IPS DF 6.9 (cell line): ENCODE measurements at places on chromosomes 7 and 10.
A peak's percentile ranks its signal among the peaks of the same experiment; 100 is the strongest.

GRCh38 chr7:41771717-41772116, 68.8 kb upstream of the INHBA start:
- DNase-seq: peak; percentile 27

- no peak for DNase-seq
These were observed 275.9 kb downstream of the SKAP2 start for GRCh38 chr7:26588511-26588910.

- DNase-seq: no peak
These were observed 11.0 kb upstream of the AHCYL2 start for GRCh38 chr7:129213828-129214227.

- DNase-seq: no peak
These were observed 135.6 kb upstream of the HPS1 start for GRCh38 chr10:98582363-98582762.

- no peak for DNase-seq
These were observed 181.5 kb upstream of the RNF32 start for GRCh38 chr7:156459067-156459466.

GRCh38 chr7:121519548-121520521, 123.7 kb upstream of the FAM3C start:
- DNase-seq: no peak

DNA sequence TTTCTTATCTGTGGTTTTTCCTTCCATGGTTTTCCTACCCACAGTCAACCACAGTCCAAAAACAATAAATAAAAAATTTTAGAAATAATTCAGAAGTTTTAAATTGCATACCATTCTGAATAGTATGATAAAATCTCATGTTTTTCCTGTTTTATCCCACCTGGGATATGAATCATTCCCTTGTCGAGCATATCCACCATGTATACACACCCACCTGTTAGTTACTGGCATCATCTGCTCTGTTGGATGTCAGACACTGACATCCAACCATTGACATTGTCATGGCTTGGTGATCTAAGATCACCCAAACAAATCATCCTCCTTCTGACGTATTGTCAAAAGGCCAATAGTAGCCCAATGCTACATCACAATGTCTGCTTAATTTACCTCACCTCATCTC, 749.8 kb downstream of the TNS3 start:
- no peak for DNase-seq

GRCh38 chr7:139683137-139683921, 94.5 kb downstream of the HIPK2 start:
- no peak for DNase-seq

- DNase-seq: no peak
These were observed at the start of gene PRTFDC1 for GRCh38 chr10:24952143-24952706. TSS of gene PRTFDC1 (minus strand) at chr10:24952606. CDS start at chr10:24952575, 31 bp downstream.

- no peak for DNase-seq
These were observed 7.8 kb downstream of the ADAM12 start for GRCh38 chr10:126380352-126381076.
